ENCODE measurements at places on chromosomes 11 and 22.

GRCh38 chr11:606245-606644, 9.5 kb downstream of the IRF7 start:
- DNase-seq, result peak; percentile 63

DNA sequence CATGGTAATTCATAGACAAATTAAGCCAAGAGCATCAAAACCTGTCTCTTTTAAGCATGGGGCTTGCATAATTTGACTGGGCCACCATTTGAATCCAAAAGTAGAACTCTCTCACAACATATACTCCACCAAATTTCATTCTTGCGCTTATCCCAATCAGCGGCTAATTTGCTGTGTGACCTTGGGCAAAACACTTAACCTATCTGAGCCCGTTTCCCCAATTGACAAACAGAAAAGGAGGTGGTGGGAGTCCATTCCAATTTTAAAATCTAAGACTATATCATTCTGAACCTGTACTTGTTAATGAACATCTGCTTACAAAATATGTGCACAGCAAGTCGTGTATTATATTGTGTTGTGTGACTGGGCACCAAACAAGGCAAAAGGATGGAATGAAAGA, 338.1 kb upstream of the NARS2 start:
- DNase-seq, result no peak

- DNase-seq, result no peak
Observed at GRCh38 chr22:46604306-46604690, 15.9 kb upstream of the GRAMD4 start.

GRCh38 chr11:133515107-133515506, 17.2 kb downstream of the OPCML start:
- no peak for DNase-seq

- DNase-seq, result no peak
Observed at GRCh38 chr11:94924171-94924572, 49.2 kb downstream of the CWC15 start.

GRCh38 chr11:84261707-84262106, 975.5 kb upstream of the CCDC90B start:
- no peak for DNase-seq

DNA sequence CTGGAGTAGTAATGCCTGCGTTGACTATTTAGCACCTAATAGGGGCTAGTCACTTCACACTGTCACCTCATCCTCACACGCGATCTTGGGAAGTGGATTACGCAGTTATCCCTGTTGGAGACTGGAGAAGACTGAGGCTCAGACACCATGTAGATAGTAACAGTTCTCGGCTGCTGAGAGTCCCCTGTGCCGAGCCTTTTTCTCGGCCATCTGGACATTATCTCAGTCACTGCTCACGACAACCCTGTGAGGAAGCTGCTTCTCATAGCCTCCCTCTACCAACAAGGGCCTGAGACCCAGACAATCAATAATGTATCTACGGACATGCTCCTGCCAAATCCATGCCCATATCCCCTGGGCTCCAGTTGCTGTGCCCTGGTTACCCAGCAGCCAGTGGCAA, 25.9 kb downstream of the SCUBE1 start:
- no peak for DNase-seq

DNA sequence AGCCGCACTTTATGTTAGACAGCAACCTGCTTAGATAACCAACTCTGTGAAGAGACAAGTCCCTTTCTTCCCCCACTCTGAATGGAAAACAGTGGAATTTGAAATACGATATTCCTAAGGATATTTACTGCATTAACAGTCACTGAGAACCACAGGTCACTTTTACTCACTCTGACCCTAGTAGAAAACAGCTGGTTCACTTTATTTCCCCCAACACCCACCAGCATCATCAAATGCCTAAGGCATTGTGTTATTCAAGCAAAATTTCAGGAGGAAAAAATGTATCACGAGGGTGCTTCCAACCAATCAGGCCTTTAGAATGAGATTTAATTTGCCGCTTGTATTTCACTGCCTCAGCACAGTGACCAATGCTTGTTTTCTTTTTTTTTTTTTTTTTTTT, 1134.1 kb upstream of the CCDC90B start:
- no peak for DNase-seq

GRCh38 chr22:34099278-34099677, 179.0 kb upstream of the LARGE1 start:
- no peak for DNase-seq

DNA sequence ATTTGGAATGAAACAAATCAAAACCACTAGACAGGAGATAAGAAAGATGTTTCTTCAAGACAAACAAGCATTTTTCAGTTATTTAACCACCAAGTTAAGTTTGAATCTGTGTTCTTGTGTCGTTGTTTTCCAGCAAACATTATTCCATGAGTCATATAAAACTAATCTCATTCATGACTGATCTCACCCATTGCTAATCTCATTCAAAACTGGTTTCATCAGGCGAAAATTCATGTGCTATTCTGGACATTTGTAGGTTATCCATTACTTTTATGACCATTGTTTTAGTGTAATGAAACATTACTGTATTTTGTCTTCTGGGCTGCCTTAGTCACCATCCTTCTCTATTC, 221.8 kb downstream of the DDX10 start:
- DNase-seq, result no peak

GRCh38 chr11:125504580-125504979, 8.5 kb upstream of the FEZ1 start:
- no peak for DNase-seq

GRCh38 chr11:126607776-126608541, 252.5 kb downstream of the ST3GAL4 start:
- DNase-seq, result no peak

DNA sequence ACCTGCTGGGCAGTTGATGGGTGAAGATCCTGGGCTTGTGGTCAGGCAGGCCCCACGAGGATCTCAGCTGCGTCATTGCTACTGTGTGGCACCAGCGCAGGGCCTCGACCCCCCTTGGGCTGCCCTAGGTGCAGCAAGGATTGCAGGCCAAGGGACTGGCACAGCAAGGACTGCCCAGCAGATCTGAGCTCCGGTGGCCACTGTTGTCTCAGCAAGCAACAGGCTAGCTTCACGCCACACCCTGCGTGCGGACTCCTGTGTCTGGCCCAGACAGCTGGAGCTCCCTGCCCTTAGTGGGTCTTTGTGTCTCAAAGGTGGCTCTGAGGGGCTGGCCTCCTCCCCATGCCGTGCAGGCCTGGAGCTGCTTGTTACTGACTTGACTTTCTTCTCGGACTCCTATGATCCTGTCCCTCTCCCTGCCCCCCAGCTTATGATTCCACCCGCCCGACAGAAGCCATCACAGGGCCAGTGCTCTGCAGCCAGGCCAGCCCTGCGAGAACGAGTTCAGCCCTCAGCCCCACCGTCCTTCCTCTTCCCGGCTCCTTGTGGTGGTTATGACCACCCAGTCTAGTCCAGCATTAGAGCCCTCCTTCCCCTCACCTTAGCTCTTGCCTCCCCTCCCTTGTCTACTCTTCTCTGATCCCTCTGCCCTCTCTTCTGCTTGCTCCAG, 295.6 kb downstream of the TBC1D22A start:
- no peak for DNase-seq

DNA sequence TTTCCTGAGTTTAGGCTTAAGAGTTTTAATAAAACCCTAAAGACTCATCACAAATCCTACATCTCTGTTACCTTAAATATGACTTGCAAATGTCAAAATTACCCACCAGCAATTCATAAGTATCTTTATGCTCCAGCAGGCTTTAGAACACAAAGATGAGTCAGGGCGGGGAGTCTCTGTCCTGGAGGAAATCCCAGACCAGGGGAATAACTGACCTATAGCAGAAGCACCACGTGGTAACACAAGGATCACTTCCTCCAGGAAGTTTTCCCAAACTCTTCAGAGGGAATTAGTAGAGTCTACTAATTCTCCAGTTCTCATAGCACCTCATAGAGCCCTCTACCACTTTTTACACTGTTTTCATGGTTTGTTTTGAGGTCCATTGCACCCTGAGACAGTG, 217.0 kb downstream of the NAV2 start:
- no peak for DNase-seq

DNA sequence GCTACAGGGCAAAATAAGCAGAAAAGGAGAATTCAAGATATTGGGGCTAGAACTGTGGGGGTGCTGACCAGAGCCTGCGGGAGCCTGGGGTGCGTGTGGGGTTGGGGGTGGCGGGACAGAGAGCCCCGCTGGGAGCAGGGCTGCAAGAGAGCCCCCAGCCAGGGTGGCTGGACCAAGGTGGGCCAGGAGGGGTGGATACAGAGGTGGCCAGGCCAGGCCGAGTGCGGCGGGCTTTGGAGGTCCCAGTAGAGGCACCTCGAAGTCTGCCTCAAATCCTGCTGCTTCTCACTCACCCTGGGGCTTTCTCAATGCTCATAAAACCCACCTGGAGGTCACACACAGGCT, 16.9 kb upstream of the MUC5B start:
- DNase-seq, result no peak

DNA sequence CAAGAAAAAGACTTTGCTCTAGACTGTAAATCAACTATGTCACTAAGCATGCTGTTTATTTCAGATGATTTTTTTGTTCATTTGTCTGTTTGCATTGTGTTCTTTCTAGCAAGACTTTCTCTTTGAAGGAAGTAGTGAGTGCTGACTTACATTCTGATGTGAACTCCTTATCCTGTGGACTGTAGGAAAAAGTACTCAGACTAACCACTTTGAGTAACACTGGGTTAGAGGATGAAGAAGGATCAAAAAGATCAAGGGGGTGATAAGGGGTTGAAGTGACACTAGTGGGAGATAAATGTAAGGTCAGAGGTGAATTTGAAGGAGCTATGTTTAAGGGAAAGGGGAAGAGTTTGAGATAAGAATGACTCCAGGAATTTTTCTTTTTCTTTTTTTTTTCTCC, 369.4 kb downstream of the NELL1 start:
- DNase-seq, result no peak

- no peak for DNase-seq
Observed at GRCh38 chr11:2662430-2663299, 37.1 kb downstream of the KCNQ1OT1 start.

- DNase-seq, result no peak
Observed at GRCh38 chr22:50691521-50691920, 18.9 kb downstream of the SHANK3 start.

GRCh38 chr11:13206086-13206640, 71.4 kb upstream of the BMAL1 start:
- DNase-seq, result no peak

GRCh38 chr11:115418626-115419025, 85.6 kb downstream of the CADM1 start:
- DNase-seq, result no peak

GRCh38 chr11:20937826-20938225, 268.4 kb downstream of the NELL1 start:
- no peak for DNase-seq

DNA sequence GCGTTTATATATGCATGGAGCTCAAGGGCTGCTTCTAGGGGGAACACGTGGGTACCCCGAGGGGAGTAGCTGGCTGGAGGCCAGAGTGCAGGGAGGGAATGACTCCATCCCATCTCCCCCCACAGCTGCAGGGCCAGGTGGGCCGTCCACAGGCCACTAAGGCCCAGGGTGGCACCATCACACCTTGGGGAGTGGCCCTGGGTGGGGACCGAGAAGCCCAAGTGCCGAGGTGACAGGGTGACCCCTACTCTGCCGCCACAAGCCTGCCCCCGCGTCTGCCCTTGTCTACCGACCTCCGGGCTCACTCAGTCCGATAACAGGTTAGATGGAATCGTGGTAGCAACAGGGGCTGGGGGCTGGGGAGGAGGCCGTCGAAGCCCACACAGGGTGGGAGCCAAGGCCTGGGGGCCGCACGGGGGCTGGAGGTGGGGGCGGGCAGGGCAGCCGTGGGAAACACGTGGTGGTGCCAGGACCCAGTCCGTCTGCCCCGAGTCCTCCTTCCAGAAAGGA, 125.7 kb downstream of the KCNQ1OT1 start:
- DNase-seq, result no peak

GRCh38 chr11:995044-995751, 41.3 kb downstream of the MUC6 start:
- DNase-seq, result no peak

- no peak for DNase-seq
Observed at GRCh38 chr11:67409781-67410368, 5.6 kb upstream of the CARNS1 start.

DNA sequence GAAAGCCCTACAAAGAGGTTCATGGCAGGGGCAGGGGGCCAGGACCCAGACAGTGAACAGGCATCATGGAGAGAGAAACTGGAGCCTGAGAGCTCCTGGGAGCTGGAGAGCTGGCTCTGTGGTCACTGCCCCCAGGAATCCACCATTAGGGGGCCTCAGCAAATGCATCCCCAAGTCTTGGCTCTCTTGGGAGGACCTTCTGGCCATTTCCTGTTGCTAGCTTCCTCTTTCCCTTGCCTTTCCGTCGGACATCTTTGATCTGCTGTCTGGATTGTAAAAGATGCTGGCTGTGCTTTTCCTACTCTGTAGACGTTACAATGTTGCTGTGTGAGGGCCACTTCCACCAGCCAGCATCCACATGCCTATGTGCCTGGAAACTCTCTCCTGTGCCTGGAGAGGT, 7.1 kb upstream of the CRYBB2 start:
- no peak for DNase-seq

DNA sequence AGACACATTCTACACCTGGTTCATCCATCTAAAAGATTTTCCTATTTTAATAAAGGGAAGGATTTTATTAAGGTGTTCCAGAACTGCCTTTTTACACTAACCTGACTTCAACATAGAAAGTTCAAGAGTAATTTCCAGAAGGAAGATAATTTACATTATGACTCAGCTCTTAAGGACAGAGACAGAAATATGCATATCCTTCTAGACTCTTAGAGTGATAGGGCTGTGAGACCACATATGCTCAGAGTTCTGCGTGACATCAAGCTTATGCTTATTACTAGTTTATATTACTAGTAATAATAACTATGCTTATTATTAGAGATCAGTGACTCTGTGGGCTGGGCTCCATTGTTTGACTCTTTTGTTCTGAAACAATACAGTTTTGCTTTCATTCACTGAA, 4.6 kb downstream of the PDGFD start:
- DNase-seq, result no peak

GRCh38 chr22:38311323-38311620, 6.0 kb downstream of the CSNK1E start:
- no peak for DNase-seq

DNA sequence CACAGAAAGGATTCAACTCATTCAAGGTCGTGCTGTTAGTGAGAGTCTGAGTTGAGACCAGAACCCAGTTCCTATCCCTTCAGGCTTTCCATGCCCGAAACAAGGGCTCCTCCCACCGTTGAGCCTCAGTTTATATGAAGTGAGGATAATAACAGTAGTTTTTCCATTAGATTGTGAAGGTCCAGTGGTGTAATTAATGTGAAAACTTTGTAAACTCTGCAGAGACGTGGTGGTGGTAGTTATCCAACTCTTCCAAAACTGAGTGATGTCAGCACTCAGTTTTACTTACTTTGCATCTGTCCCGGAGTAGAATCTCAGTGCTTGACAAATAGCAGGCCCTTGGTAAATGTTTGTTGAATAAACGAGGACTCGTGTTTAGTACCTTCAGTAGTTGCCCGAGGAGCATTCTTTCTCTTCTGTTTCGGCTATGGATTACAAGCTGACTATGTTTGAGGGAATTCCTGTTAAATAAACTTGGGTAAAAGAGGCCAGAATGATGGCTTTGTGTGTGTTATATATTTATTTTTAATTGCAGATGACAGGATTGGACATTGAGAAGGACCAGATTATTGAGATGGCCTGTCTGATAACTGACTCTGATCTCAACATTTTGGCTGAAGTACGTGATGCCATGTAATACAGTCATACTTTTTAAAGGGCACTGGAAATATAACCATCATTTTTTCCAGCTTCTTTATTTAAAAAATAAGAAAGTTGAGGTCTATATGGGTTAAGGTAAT, 1.0 kb downstream of the REXO2 start:
- peak; percentile 27 for DNase-seq
